ENCODE measurements at places on chromosomes 5 and 9. TPM values are rescaled to one million over a fixed set of nuclear protein-coding genes. Genes with fewer than 3 reads are reported as not detected.
A peak's percentile ranks its signal among the peaks of the same experiment; 100 is the strongest.

DNA sequence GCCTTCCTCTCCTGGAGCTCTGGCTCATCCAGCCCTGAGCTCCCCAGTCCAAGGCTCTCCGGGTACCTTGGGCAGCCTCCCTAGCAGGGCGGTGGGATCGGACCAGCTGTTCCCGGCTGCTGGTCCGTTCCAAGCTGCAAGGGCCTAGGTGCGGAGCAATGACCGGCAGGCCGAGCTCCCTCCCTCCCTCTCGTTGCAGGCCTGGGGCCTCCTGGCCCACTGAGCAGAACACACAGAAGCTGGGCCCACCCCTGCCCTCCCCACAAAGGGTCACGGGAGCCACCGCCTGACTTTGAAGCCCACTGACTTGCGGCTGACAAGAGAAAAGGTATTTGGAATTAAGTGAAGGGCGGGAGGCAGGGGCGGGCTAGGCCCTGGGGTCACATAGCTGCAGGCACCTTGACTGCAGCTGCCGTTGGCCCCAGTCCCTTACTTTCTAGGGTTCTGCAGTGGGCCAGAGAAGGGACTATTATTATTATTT is 104.7 kb upstream of the IER5L start:
- H3K27ac ChIP-seq: no peak overlapping the region
- peak; percentile 60 for DNase-seq
- H3K27me3 ChIP-seq: no peaks in the 10 kb centered on the region
- no peaks in the 10 kb centered on the region for H3K36me3 ChIP-seq

- no peaks in the 10 kb centered on the region for H3K36me3 ChIP-seq
- no peak overlapping the region for H3K27ac ChIP-seq
- no peak overlapping the region for H3K4me3 ChIP-seq
- H3K27me3 ChIP-seq: peaks cover 64% of the 10 kb centered on the region
- peak; percentile 76 for DNase-seq
Measured at GRCh38 chr9:132167192-132167591, 5.3 kb downstream of the NTNG2 start.

DNA sequence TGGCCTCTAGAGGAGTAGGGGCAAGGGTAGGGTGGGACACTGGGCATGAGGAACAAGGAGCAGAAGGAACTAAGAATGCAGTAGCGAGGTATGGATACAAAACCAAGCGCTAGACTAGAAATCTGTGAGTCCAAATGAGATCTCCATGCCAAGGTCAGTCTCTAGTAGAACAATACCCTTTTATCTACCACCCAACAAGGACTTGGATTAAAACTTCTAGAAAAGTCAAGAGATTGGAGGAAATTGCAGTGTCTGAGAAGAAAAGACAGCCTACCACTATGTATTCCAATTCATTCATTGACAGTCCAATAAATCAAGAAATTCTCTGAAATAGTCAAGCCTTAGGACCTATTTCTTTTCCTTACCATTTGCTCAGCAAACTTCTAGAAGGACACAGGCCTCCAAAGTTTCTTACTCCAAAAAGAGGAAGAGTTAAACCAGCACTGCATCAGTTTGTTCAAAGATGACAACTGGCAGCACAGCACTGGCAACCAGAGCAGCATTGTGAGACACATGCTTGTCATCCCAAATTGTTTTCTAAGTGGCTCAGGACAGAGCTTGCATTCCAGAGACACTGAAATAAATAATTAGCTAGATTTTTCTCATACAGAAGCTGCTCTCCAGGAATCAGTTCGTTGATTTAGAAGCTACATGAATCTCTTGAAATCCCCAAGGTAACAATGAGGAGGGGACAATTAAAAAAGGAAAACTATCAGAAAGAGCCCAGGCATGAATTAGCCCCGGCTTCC is 22.6 kb downstream of the ABCA1 start:
- H3K36me3 ChIP-seq: no peaks in the 10 kb centered on the region
- H3K27me3 ChIP-seq: no peaks in the 10 kb centered on the region
- peaks cover 35% of the 10 kb centered on the region for H3K4me1 ChIP-seq
- no peak overlapping the region for H3K4me3 ChIP-seq
- DNase-seq: no peak

DNA sequence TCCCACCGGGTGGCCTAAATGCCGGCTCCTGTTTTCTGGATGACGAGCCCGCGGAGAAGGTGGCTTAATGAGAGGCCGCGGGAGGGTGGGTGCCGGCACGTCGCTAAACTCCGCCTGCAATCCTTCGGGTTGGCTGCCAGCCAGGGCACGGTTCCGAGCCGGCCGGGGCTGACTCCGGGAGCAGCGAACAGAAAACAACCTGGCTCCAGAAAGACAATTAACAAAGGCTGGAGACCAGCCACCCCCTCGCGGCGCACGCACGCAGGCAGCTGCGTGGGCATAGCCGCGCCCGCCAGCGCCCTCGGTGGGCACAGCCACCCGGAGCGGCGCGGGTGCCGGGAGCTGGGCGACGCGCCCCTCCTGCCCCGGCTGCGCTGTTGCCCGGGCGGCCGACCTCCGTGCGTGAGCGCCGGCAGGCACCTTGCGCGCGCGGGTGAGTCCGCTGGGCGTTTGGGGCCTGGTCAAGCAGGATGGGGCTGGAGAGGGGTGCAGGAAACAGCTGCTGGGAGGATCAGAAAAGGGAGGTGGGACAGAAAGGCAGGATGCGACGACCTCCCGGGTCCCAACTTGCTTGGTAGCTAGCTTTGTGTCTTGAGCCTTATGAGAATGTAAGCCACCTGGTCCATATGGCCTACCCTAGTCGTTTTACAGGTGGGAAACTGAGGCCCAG is at the start of gene ARHGEF37:
TSS of gene ARHGEF37 (plus strand) at position 307 of the 670 bp plus-strand sequence. CDS start 16,272 bp downstream, outside the sequence.
- H3K4me1 ChIP-seq: peaks cover 8% of the 10 kb centered on the region
- H3K4me3 ChIP-seq: peak within 1 kb of the TSS; percentile 76
- H3K27me3 ChIP-seq: no peaks in the 10 kb centered on the region
- DNase-seq: peak; percentile 82
- no peaks in the 10 kb centered on the region for H3K36me3 ChIP-seq
- no peak within 1 kb of the TSS for H3K27ac ChIP-seq

The PCDHGB5 gene
- total RNA-seq: 24.2 TPM

The EQTN gene
- total RNA-seq: not detected
